ENCODE measurements at places on chromosomes 6 and 20.

- peaks cover 30% of the 10 kb centered on the region for H3K4me1 ChIP-seq
- no peak overlapping the region for H3K4me3 ChIP-seq
- no peak for DNase-seq
- no peaks in the 10 kb centered on the region for H3K27me3 ChIP-seq
- peaks cover 11% of the 10 kb centered on the region for H3K36me3 ChIP-seq
These were observed 26.4 kb upstream of the ADRM1 start for GRCh38 chr20:62276439-62276838.

GRCh38 chr6:132161283-132161682 is 210.1 kb upstream of the CCN2 start:
- peaks cover 22% of the 10 kb centered on the region for H3K4me1 ChIP-seq
- no peaks in the 10 kb centered on the region for H3K27me3 ChIP-seq
- H3K4me3 ChIP-seq = no peak overlapping the region
- no peak overlapping the region for H3K27ac ChIP-seq

- no peaks in the 10 kb centered on the region for H3K27me3 ChIP-seq
- peaks cover 23% of the 10 kb centered on the region for H3K4me1 ChIP-seq
- peak; percentile 78 for DNase-seq
- no peak within 1 kb of the TSS for H3K4me3 ChIP-seq
These were observed at the start of gene MARCKS for GRCh38 chr6:113856625-113857555. Gene MARCKS (plus strand): TSS chr6:113857345. CDS start chr6:113857746, 401 bp downstream.

- no peaks in the 10 kb centered on the region for H3K4me1 ChIP-seq
- DNase-seq = no peak
- no peak overlapping the region for H3K4me3 ChIP-seq
- H3K36me3 ChIP-seq = no peaks in the 10 kb centered on the region
- peaks cover 45% of the 10 kb centered on the region for H3K27me3 ChIP-seq
These were observed 10.9 kb downstream of the IL20RA start for GRCh38 chr6:137033828-137034227.

DNA sequence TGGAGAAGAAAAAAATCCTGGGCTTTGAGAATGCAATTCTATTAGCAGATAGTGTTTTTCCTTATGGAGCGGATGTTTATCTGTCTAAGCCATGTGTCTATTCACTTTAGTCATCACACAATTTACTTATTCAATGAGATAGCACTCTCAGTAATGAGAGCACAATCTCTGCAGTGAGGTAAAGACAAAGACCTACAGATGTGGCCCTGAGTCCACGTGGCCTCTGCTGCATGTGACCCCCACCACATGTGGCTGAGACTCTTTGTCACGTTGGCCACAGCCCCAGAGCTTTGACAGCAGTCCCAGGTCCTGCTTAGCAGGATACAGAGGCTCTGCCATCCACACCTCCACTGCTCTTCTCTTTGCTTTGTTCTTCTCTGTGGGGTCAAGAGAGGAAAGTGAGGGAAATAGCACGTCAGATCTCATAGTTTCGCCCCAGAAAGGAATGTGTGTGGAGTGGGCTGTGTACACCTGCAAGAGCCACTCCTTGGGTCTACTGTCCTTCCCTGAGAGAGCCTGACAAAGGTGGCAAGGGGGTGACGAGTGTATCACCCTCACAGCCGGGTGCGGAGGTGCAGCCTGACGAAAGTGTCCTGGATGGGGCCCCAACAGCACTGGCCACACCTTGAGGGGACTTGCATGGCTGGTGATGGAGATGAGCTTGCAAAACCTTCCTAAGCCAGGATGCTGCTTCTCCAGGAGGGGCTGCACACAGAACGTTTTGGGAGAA is 40.7 kb downstream of the ZNF831 start:
- no peak overlapping the region for H3K27ac ChIP-seq
- H3K4me3 ChIP-seq = no peak overlapping the region
- H3K27me3 ChIP-seq = no peaks in the 10 kb centered on the region
- DNase-seq = no peak
- H3K36me3 ChIP-seq = peaks cover 37% of the 10 kb centered on the region
- H3K4me1 ChIP-seq = peaks cover 14% of the 10 kb centered on the region

DNA sequence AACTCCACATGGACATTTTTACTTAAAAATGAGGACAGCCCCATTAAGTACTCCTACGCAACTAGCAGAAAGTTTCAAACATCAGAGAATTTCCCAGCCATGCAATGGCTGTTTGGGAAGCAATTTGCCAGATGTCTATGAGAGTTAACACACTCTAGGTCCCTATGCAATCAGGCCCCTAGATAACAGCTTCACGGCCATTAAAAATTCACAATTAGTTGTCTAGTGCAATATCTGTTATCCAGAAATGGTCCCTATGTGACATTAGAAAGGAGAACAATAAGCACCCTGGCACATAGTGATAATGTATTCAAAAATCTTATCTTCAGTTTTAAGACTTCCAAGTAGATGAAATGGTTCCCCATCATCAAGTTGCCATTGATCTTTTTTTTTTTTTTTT is 174.3 kb upstream of the NRSN1 start:
- H3K27me3 ChIP-seq = no peaks in the 10 kb centered on the region
- H3K4me3 ChIP-seq = no peak overlapping the region
- no peaks in the 10 kb centered on the region for H3K36me3 ChIP-seq
- no peak overlapping the region for H3K27ac ChIP-seq
- no peaks in the 10 kb centered on the region for H3K4me1 ChIP-seq
- no peak for DNase-seq

DNA sequence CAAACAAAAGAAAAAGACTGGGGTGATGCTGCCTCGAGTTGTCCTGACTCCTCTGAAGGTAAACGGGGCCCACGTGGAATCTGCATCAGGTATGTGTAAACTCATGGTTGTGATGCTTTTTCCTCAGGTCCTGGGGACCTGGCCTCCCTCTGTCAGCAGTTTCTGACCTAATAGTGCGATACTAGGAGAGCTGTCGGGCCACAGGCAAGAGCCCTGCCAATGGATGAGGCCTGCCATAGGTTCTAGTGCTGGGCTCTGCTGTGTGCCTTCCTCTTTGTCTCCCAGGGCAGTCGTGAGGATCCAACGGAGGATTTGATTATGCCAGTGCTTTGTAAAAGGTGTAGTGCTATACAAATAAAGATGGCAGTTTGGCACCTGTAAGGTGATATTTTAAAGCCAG is 71.2 kb downstream of the ASXL1 start:
- no peak overlapping the region for H3K4me3 ChIP-seq
- no peaks in the 10 kb centered on the region for H3K27me3 ChIP-seq
- peaks cover 10% of the 10 kb centered on the region for H3K4me1 ChIP-seq
- DNase-seq = no peak
- no peak overlapping the region for H3K27ac ChIP-seq

DNA sequence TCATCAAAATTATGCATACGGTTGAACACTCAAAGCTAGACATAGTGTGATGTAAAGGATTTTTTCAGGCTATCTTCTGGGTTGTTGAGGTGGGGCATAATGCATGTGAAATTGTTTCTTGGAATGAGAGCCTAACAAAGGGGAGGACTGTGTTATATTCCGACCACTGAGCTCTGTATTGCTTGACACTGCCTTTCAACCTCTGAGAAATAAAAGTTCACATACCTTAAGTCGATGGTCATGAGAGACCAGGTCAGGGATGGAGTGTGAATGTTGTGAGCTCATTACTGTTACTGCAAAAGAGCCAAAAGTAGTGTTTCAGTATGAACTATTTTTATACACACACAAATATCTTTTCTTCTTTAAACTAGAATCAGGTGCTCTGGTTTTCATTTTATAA is 5.0 kb downstream of the PFDN4 start:
- no peak overlapping the region for H3K27ac ChIP-seq
- H3K36me3 ChIP-seq = peaks cover 4% of the 10 kb centered on the region
- H3K27me3 ChIP-seq = no peaks in the 10 kb centered on the region
- no peak overlapping the region for H3K4me3 ChIP-seq

DNA sequence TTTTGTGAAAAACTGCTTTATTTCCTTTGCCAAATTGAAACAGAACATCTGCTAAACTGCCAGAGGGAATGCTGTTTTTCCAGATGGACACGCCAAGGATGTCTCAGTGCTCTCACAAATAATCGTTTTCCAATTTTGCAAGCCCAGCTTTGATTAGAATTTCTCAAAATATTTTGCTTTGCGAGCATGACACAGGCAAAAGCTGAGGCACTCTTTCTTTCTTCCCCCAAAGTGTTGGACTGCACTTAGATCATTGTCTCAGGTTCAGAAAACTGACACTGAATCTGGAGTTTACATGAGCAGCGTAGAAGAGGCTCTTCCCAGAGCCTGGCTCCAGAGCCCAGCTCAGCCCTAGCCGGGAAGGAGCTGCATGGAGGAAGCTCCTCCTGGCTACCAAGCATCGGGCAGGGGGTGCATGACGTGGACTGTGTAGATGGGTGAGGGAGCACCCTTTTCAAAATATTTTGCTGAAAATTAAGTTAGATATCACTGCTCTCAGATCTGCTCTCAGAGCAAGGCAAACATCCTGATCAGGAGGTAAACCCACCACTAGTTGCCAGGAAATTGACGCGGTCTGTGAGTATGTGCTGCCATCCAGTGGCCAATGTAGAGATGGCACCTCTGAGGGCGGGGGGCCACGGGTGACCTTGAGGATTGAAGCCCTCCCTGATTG is 107.5 kb downstream of the SLC22A3 start:
- H3K4me1 ChIP-seq = peaks cover 35% of the 10 kb centered on the region
- H3K27me3 ChIP-seq = peaks cover 23% of the 10 kb centered on the region
- DNase-seq = peak; percentile 57
- H3K36me3 ChIP-seq = no peaks in the 10 kb centered on the region
- H3K4me3 ChIP-seq = no peak overlapping the region

- peak overlapping the region; percentile 10 for H3K27ac ChIP-seq
- DNase-seq = peak; percentile 9
- no peaks in the 10 kb centered on the region for H3K4me1 ChIP-seq
- H3K27me3 ChIP-seq = no peaks in the 10 kb centered on the region
These were observed 67.9 kb downstream of the NCOA7 start for GRCh38 chr6:125858427-125859320.

GRCh38 chr20:15475483-15475882 is 1097.8 kb downstream of the KIF16B start:
- H3K4me3 ChIP-seq = no peak overlapping the region
- H3K36me3 ChIP-seq = no peaks in the 10 kb centered on the region
- H3K27ac ChIP-seq = no peak overlapping the region
- peaks cover 4% of the 10 kb centered on the region for H3K27me3 ChIP-seq

DNA sequence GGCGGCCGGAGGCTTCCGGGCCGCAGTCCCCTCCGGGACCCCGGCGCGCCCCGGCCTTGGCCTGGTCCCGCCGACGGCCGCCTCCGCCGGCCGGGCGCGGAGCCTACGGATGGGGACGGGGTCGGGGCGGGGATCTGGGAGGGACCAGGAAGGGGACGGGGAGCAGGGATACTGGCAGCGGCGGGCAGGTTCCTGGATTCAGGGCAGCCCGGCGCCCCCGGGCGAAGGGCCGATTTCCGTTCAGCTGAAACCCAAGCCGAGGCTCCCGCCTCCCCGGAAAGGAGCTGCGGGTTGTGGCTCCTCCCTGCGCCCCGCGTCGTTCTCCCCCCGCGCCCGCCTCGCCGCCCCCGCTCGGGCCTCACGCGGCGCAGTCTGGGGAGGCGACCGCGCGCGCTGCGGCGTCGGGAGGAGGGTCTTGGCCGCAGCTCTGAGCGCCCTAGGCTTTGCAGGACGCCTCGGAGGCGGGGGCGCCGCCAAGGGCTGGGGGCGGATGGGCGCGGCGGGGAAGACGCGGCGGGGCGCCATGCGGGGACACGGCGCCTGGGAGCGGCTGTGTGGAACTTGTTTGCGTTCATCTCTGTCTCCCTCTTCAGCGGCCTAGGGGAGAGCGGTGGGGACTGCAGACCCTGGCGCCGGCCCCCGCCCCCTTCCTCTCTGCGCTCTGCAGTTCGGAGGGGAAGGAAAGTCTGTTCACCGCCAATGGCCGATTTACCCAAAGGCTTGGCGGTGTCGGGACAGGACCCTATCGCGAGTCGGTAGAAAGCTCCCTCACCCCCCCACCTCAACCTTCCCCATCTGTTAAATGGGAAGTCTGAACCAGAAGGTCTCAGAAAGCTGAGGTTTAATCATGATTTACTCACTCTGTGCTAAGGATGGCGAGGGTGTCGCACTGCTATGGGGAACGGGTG is 22.7 kb upstream of the TMEM181 start:
- DNase-seq = no peak
- peaks cover 7% of the 10 kb centered on the region for H3K36me3 ChIP-seq
- peaks cover 82% of the 10 kb centered on the region for H3K27me3 ChIP-seq
- no peak overlapping the region for H3K27ac ChIP-seq
- H3K4me3 ChIP-seq = peak overlapping the region; percentile 54
- H3K4me1 ChIP-seq = peaks cover 3% of the 10 kb centered on the region

- H3K27me3 ChIP-seq = peaks cover 71% of the 10 kb centered on the region
- no peak overlapping the region for H3K27ac ChIP-seq
- peaks cover 11% of the 10 kb centered on the region for H3K4me1 ChIP-seq
- H3K36me3 ChIP-seq = peaks cover 10% of the 10 kb centered on the region
- DNase-seq = no peak
- peak overlapping the region; percentile 91 for H3K4me3 ChIP-seq
These were observed 822 bp downstream of the ELOVL4 start for GRCh38 chr6:79946272-79947190.

- no peak for DNase-seq
- H3K27ac ChIP-seq = no peak overlapping the region
- no peak overlapping the region for H3K4me3 ChIP-seq
- peaks cover 3% of the 10 kb centered on the region for H3K4me1 ChIP-seq
- no peaks in the 10 kb centered on the region for H3K27me3 ChIP-seq
- no peaks in the 10 kb centered on the region for H3K36me3 ChIP-seq
These were observed 8.1 kb downstream of the ASIP start for GRCh38 chr20:34249291-34249690.

- peak overlapping the region; percentile 83 for H3K27ac ChIP-seq
- H3K36me3 ChIP-seq = peaks cover 11% of the 10 kb centered on the region
- H3K4me3 ChIP-seq = no peak overlapping the region
- DNase-seq = no peak
- H3K27me3 ChIP-seq = no peaks in the 10 kb centered on the region
- peaks cover 5% of the 10 kb centered on the region for H3K4me1 ChIP-seq
These were observed 2.7 kb upstream of the MCCD1 start for GRCh38 chr6:31525932-31526591.

DNA sequence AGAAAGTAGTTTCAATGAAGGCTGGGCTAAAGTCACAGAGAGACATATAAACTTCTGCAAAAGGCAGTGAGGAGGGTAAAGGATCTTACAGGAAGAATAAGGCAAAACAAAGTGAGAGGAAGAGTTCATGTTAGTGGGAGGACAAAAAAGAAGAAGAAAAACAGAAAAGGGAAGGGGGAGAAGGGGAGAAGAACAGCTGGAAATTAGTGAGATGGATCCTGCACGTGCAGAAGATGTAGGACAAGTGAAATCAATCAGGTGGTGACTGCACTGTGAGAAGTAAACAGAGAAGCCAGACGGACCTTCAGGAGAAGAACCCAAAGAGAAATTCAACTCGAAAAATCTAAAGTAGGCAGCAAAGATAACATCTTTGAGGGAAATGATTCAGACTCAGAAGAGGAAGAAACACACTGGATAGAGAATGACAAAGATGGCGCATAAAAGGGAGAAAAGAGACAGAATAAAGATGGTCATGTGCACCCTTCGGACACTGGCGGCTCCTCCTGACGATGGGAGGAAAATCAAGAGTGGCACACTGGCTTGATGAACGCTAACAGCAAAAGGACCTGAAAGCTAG is 105.9 kb downstream of the MYB start:
- H3K27me3 ChIP-seq = no peaks in the 10 kb centered on the region
- DNase-seq = peak; percentile 9
- H3K4me1 ChIP-seq = peaks cover 9% of the 10 kb centered on the region
- H3K36me3 ChIP-seq = no peaks in the 10 kb centered on the region
- peak overlapping the region; percentile 1 for H3K4me3 ChIP-seq
- H3K27ac ChIP-seq = peak overlapping the region; percentile 55

Measured in naive B cell (primary cell).